RWPE1 (cell line): ENCODE measurements at places on chromosomes 6 and 20.

DNA sequence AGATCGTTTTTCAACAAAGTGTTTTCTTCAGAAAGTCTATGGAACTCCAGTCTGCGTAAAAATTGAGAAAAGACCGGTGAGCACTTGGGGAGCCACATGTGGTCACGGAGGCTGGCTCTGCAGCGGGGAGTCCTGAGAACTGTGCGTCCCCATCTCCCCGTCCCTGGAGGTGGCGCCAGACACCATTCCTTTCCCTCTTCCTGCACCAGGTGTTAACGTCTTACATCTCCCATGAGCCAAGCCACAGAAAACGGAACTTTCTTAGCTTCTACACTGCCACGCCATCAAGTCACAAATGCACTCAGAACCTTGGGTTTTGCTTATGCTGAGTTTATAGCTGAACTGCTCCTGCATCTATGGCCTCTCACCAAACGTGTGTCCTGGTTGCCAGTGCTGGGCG, 62.6 kb downstream of the GINS1 start:
- DNase-seq = peak; percentile 50

DNA sequence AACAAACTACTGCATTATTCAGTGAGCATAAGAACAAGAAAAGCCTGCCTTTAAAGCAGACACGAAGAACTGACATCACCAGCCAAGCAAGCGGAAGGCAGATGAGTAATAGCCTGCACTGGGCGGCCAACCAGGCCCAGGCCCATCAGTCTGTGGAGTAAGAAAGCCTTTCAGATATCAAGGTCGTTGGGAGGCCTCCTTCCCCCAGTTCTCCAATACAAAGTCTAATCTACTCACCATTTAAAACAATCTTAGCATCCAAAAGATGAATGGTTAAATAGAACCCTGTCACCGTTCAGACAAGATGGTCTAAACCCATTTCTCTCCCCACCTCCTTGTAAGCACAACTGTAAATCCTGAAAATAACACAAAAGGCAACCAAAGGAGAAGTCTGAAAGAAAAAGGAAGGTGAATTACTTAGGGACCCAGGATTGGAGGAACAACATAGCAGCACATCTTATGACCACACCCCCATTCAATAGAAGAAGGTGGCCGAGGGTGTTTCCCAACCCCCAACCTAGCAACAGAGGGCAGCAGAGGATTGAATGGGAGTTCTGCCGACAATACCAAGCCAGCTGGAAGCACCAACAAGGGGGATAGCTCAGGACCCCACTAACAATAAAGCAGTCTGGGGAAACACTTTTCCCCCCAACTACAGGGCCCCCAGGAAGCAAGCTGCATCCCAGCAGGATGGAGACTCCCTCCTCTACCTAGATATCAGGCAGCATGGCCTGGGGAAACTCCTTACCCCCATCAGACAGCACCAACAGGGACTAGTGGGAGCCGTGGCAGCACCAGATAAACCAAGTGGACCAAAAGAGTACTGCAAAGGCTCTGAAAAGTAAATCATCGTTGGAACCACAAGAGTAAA, 67.9 kb downstream of the ZHX3 start:
- DNase-seq = peak; percentile 92

DNA sequence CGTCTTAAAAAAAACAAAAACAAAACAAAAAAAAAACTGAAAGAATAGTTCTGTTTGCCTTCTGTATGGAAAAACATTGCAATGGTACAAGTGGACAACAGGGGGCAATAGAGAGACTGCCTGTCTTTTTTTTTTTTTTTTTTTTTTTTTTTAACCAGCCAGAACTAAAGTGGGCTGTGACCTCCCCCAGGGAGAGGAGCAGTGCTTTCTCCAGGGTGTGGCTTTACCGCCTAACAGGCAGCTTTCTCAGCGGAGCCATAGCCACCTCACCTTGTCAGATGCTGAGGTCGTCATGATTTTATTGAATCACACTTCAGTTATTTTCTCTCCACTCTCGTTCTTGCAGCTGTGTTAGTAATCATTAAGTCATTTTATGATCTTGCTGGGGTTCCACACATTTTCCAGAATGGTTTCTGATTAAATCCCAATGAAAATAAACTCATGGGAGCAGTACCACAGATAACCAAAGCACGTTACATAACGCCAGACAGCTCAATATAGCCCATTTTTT, 78.4 kb downstream of the GMPR start:
- DNase-seq = peak; percentile 44

GRCh38 chr6:151399679-151400078, 8.3 kb upstream of the ZBTB2 start:
- DNase-seq = peak; percentile 46

GRCh38 chr6:150546457-150546856, 53.2 kb upstream of the PLEKHG1 start:
- no peak for DNase-seq

GRCh38 chr6:65760285-65760684, 53.3 kb upstream of the EYS start:
- DNase-seq = peak; percentile 52

GRCh38 chr20:16580147-16580546, 6.9 kb upstream of the KIF16B start:
- DNase-seq = peak; percentile 75

- no peak for DNase-seq
These were observed 182.8 kb downstream of the ZDHHC14 start for GRCh38 chr6:157563611-157564284.

DNA sequence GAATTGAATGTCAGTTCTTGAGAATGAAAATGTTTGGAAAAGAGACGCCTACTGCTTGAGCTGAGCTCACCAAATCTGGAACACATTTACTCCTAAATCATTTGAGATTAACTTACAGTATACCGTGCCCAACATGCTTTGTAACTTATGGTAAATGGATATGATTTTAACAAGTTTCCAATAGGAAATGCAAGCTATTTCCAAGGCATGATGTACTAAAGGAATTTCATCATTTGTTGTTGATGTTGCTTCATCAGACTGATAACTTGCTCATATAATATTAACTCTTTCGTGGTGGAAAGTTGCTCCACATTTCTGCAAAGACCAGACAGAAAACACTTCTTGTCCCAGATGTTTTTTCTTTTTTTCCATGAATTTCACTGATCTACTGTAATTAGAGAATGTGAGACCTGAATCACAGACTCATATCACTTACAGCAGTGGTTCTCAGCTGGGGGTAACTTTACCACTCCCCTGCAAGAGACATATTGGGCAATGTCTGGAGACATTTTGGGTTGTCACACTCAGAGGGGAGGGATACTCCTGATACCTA, 116.6 kb upstream of the TRAF3IP2 start:
- no peak for DNase-seq

GRCh38 chr20:24633521-24633920, 164.1 kb downstream of the SYNDIG1 start:
- DNase-seq = no peak

GRCh38 chr6:51841626-51842025, 245.8 kb downstream of the PKHD1 start:
- DNase-seq = no peak

DNA sequence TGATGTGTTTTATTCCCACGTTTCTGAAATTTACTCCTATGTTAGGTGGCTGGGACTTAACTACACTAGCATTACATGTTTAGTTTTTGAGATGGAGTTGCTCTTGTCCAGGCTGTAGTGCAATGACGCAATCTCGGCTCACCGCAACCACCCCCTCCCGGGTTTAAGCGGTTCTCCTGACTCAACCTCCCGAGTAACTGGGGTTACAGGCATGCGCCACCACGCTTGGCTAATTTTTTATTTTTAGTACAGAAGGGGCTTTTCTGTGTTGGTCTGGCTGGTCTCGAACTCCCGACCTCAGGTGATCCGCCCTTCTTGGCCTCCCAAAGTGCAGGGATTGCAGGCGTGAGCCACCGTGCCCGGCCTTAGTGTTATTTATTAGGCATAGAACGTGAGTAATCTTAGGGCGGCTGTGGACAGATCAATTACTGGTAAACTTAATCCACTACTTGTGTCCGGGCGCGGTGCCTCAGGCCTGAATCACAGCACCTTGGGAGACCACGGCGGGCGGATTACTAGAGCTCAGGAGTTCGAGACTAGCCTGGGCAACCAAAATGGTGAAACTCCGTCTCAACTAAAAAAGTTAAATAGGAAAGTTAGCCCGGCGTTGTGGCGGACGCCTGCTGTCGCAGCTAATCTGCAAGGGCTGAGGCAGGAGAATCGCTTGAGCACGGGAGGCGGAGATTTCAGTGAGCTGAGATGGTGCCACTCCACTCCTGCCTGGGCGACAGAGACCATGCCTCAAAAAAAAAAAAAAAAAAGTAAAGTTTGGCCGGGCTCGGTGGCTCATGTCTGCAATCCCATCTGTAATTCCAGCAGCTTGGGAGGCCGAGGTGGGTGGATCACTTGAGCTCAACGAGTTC, 123.7 kb upstream of the BTN3A2 start:
- DNase-seq = no peak

GRCh38 chr6:156851454-156851921, 74.3 kb downstream of the ARID1B start:
- DNase-seq = no peak

DNA sequence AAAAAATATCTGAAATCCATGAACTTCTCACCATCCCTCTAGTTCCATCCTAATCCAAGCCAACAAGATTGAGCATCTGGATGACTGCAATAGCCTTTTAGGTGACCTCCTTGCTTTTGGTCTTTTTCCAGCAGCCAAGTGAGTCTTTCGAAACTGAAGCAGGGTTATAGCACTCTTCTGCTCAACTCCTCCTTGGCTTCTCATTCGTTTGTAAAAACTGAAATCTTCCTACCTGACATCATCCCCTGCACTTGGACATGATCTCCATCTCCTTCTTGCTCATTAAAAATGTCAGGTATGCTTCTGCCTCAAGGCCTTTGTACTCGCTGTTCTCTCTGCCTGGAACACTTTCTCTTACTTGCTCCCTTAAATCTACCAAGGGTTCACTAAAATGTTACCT, 46.0 kb downstream of the STX7 start:
- no peak for DNase-seq

- DNase-seq = peak; percentile 81
These were observed 14.1 kb upstream of the TCFL5 start for GRCh38 chr20:62875419-62876361.

- peak; percentile 59 for DNase-seq
These were observed 150.5 kb upstream of the PRSS16 start for GRCh38 chr6:27096834-27097511.

- DNase-seq = no peak
These were observed 3.7 kb downstream of the CRIP3 start for GRCh38 chr6:43304882-43305281.

GRCh38 chr6:134132494-134133141, 80.2 kb upstream of the SLC2A12 start:
- no peak for DNase-seq

DNA sequence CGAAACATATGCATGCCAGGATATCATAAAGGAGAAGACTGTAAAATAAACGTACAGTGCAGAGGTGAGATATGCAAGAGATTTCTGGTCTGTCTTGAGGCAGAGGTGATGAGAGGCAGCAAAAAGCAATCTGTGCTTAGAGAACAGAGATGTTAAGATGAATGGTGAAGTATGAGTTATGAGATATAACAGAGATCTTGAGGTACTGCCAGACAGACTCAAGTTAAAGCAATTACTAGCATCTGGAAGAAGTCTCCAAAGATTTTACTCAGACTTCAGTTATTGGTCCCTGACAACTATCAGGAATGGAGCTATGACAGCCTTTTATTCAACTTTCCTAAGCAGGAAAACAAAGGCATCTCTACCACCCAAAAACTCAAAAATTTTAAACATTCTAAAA, 122.8 kb upstream of the DST start:
- DNase-seq = no peak

DNA sequence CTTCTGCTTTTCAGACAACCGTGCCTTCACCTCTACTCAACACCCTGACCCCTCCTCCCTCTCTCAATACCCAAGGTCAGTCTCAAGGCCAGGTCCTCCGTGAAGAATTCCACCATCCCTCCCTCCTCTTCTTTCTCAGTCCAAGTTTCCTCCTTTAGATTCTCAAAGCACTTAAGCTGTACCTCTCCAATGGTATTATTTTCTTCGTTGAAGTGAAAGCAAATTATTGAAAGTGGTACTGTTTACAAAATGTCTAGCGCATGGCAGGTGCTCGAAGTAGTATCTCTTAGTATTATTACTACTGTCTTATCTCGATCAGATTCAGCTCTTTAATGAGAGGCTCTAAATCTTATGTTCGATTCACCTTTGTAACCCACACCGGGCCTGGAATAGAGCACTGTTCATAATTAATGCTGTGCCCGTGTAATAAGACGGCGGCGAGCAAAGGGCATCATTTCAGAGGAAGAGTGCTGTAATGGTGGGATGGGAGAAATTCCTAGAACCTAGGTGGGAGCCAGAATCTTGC, 593 bp upstream of the RALGAPB start:
- DNase-seq = no peak

DNA sequence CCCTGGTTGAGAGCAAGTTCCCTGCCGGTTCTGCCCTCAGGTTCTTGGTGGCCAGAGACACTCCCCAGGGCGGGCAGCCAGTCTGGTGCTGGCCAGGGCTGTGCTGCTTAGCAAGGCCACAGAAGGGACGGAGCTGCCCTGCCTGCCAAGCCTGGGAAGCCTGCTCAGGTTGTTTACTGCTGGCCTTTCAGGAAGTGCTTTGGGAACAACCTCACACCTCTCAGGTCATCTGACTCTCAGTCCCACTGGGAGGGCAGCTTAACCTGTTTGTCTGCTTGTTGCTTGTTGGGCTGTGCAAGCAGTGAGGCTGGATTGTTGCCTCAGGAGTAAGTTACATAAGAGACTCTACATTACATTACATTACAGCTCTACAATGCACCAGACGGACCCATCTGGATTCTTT, 75.8 kb upstream of the AFDN start:
- peak; percentile 60 for DNase-seq

DNA sequence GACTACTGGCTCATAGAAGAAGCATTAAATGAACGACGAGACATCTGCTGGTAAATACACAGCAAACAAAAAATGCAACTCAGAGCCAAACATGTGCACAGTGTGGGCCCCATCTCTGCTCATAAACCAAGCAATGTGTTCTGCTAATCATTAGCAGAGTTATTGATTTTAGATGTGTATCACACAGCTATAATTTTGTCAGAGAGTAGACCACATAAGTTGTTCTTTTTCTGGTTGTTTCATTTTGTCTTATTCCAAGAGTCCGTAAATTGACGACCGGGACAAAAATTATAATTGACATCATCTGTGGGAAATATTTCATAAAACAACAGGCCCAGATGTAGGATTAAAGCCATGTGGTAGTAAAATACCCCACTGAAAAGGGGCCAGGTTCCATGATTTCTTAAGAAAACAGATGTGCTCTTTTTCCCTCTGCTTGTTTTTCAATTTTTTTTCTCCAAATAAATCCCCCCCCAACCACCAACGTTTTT, 423.6 kb downstream of the HAO1 start:
- no peak for DNase-seq

DNA sequence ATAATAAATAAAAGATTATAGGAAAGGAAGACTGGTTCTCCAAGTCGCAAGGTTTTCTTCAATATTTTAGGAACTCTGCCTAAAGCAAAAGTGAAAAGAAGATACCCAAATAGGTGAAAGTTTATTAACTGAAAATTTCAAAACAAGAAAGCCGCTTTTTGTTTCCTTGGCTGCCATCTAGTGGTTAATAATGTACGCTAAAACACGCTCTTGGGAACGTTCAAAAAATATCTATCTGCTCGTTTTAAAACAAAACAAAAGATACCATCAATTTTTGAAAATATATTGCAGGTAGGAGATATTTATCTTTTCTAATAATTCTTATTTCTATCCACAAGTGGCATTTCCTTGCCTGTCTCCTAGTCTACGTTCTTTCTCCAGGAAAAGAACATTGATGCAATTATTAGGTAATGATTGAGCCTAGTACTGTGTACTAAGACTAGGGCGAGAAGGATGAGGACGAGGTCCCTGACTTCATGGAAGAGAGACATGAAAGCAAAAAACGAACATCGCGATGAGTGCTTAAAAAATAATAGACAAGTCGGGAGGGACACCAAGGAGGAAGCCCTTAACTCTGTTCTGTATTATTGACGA, 97.2 kb downstream of the SPTLC3 start:
- DNase-seq = peak; percentile 28
